Foreskin keratinocyte (primary cell): ENCODE measurements at places on chromosomes 13 and 19. TPM values are rescaled to one million over a fixed set of nuclear protein-coding genes. Genes with fewer than 3 reads are reported as not detected.

DNA sequence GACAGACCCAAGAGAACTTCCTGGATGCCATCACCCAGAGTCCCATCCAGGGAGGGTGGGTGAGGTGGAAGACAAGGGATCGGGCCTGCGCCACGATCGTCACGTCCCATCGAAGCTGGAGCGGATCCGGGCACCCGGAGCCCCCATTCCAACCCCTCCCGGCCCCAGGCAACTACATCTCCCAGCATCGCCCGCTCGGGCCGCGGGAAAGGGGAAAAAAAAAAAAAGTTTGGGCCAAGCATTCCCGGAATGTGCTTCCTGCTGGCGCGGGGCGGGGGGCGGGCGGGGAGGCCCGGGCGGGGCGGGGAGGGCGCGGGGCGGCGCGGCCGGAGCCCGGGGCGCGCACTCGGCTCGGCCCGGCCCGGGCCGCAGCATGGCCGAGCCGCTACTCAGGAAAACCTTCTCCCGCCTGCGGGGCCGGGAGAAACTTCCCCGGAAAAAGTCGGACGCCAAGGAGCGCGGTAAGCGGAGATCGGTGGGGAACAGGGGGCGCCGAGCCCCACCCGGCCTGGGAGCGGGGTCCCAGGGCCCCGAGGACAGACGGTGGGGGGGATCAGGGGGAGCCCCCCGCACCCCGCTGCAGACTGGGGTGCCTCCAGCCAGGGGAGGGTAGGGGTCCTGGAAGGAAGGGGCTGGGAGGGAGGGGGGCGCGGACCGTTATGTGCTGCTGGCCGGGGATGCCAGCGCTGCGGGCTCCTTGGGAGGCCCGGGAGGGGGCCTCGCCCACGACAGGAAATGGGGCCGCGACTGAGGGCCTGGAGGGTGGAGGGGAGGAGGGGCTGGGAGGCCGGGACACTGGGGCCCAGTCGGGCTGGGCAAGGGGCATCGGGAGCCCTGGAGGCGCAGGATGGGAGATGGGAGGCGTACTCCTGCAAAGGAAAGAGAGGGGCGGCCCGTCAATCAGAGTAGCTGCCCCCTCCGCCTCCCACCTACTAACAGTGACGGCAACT is at the start of gene SYDE1:
TSS of gene SYDE1 (plus strand) at position 341 of the 950 bp plus-strand sequence. CDS start at position 374, 33 bp downstream.
- DNase-seq, result no peak

The ACP5 gene
- 13.2 and 14.5 TPM in 2 replicates for total RNA-seq

DNA sequence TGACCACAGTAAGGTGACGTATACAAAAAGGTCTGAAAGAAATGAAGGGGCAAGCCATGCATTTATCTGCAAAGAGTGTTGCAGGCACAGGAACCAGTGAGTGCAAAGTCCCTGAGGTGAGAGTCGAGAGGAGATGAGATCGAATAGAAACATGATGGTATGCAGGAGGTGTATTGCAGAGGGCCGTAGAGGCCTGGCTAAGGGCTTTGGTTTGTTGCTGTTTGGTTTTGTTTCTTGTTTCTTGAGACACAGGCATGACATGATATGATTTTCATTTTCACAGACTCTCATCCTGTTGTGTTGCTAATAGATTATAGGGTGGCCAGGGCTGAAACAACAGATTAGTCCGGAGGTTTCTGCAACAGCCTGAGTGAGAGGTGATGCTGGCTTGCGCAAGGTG is 80.4 kb downstream of the HSPH1 start:
- no peak for DNase-seq

- peak; percentile 99 for DNase-seq
Observed at GRCh38 chr19:31154021-31154420, 195.2 kb downstream of the TSHZ3 start.

The TEX26 gene
- not detected in 2 replicates for total RNA-seq

The KCNN4 gene
- 0.74 and 0.85 TPM in 2 replicates for total RNA-seq

DNA sequence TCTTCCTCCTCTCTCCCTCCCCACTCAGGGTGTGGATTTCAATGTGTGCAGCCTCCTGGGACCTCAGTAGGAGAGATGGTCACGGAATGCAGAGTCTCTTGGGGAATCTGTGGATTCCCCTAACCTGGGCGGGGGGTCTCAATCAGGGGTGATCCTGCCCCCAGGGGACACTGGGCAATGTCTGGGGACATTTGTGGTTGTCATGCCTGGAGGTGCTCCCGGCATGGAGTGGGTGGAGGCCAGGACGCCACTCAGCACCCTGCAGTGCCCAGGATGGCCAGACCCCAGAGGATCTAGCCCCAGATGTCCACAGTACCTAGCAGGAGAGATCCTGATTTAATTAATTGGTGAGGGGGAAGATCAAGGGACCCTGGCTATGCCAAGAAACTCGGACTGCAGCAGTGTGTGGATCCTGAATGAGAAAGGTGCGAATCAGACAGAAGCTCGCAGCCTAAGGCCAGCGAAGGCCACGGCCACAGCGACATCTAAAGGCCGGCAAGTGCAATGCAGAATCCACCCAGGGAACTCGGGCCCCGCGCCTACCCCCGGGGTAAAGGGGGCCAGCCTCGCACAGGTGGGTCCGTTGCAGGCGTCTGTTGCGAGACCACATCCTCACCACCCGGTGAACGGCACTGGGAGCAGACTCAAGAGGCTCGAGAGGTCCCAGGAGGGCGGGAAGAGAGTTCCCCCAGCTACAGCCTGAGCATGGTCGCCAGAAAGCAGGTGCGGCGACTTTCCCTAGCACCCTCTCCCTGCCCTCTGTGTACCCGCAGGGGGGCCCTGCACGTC is 88.8 kb downstream of the GNG7 start:
- DNase-seq, result no peak

GRCh38 chr13:77832339-77833100 is 86.1 kb downstream of the EDNRB start:
- DNase-seq, result no peak

DNA sequence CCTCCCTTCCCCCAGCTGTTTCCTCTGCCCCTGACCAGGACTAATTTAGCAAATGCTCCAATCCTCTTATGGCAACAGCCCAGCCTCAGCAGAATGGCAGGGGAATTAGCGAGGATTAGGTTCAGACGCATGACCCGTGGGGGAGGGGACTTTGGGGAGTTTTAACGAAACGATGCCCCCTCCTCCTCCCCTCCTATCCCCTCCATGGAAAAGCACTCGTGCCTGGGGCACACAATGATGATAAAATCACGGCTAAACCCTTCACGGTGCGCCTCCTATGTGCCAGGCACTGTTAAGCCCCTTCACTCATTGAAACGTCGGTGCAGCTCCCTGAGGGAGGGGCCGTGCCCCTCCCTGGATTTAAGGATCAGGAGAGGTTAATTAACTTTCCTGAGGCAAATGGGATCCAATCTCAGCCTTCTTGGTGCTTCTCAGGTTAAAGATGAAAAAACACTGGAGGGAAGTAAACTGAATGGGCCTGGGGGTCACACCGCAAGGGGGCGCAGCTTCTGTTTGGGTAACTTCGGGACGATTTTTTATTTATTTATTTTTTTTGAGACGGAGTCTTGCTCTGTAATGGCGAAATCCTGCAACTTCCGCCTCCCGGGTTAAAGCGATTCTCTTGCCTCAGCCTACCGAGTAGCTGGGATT is 10.1 kb upstream of the TPRX2 start:
- DNase-seq, result no peak

The MCEMP1 gene
- total RNA-seq, result not detected in 2 replicates
